ENCODE measurements at places on chromosomes 6 and 20. TPM values are rescaled to one million over a fixed set of nuclear protein-coding genes. Genes with fewer than 3 reads are reported as not detected.

The SLC22A16 gene
- total RNA-seq: not detected

The ULBP1 gene
- 0.55 TPM for total RNA-seq

The LZTS3 gene
- total RNA-seq: 26.8 TPM

The C4A gene
- total RNA-seq: 3.2 TPM

The KCNQ2 gene
- 72.1 TPM for total RNA-seq

The PAK5 gene
- total RNA-seq: 0.42 TPM

The SLC26A8 gene
- not detected for total RNA-seq

The ARMC12 gene
- 0.93 TPM for total RNA-seq

The SLC22A7 gene
- total RNA-seq: not detected

The LY6G6F gene
- total RNA-seq: not detected

The ZNF292 gene
- 66.7 TPM for total RNA-seq

The MLIP gene
- not detected for total RNA-seq
